ENCODE measurements at places on chromosomes 7 and 10. TPM values are rescaled to one million over a fixed set of nuclear protein-coding genes. Genes with fewer than 3 reads are reported as not detected.

The MPP7 gene
- total RNA-seq = 2.2 TPM

The FXYD4 gene
- total RNA-seq = not detected

The GBX1 gene
- not detected for total RNA-seq

The CALHM1 gene
- total RNA-seq = not detected

The LEP gene
- not detected for total RNA-seq

The AKR1E2 gene
- total RNA-seq = 36.3 TPM

The TMEM225B gene
- total RNA-seq = not detected

All from parietal lobe (tissue), 2 donors.